NCI-H146 (cell line): ENCODE measurements at places on chromosomes 1 and 21.

GRCh38 chr1:218485241-218485928, 140.2 kb downstream of the TGFB2 start:
- DNase-seq = no peak

GRCh38 chr1:35850051-35850450, 33.0 kb upstream of the AGO1 start:
- DNase-seq = no peak

GRCh38 chr1:167387251-167387910, 130.9 kb downstream of the CD247 start:
- DNase-seq = no peak

GRCh38 chr1:3101124-3101939, 32.3 kb downstream of the PRDM16 start:
- DNase-seq = no peak

DNA sequence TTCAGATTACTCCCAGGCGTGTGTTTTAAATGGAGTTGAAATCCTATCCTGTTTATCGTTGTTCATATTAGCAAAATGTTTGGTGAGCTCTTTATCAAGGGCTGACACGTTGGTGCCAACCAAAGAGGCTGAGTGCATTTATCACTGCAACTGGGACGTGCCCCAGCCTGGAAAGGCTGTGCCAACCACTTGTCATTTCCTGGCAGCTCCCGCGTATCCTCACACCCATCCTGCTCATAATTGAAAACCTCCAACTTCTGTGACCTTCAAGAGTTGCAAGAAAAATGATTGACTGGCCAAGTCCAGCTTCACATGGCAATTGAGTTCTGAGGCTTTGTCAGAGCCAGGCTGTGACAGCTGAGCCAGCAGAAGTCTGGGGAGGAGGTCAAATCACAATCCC, 43.7 kb upstream of the KCNA3 start:
- DNase-seq = no peak
